ENCODE measurements at places on chromosomes 7 and 10. TPM values are rescaled to one million over a fixed set of nuclear protein-coding genes. Genes with fewer than 3 reads are reported as not detected.

PAPOLB gene
- 0.94 TPM for total RNA-seq

LLCFC1 gene
- total RNA-seq, result not detected

DKK1 gene
- total RNA-seq, result 4.5 TPM

WEE2 gene
- 0.16 TPM for total RNA-seq

MALRD1 gene
- total RNA-seq, result 3.6 TPM

TNS3 gene
- total RNA-seq, result 7.5 TPM

TDRD1 gene
- under 0.01 TPM for total RNA-seq

FAM131B gene
- 91.1 TPM for total RNA-seq

SLC26A3 gene
- not detected for total RNA-seq

DNA sequence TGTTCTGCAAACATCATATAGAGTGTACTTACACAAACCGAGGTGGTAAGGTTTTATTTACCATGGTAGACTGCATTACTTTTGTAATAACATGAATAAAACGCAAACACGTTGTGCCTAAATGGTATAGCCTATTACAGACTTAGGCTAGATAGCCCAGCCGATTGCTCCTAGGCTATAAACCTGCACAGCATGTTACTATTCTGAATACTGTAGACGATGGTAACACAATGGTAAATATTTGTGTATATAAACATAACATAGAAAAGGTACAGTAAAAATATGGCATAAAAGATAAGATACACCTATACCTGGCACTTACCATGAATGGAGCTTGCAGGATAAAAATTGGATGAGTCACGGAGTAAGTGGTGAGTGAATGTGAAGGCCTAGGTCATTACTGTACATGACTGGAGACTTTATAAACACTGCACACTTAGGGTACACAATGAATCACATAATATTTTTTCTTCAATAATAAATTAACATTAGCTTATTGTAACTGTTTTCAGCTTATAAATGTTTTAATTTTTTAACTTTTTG, 16.3 kb downstream of the AKR1D1 start:
- DNase-seq, result no peak

DNA sequence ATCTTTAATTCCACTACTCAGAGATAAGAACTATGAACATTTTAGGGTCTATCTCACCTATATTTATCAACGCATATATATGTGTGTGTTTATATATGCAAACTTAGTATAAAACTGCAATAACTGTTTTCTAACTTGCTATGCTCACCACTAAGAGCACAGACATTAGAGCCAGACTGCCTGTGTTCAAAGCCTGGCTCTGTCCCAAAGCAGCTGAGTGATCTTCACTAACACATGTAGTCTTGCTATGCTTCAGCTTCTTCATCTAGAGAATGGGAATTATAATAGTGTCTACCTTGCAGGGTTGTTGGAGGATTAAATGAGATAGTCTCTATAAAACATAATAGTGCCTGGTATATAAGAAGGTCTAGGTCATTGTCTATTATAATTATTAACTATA, 165.5 kb downstream of the MAGI2 start:
- no peak for DNase-seq

DNA sequence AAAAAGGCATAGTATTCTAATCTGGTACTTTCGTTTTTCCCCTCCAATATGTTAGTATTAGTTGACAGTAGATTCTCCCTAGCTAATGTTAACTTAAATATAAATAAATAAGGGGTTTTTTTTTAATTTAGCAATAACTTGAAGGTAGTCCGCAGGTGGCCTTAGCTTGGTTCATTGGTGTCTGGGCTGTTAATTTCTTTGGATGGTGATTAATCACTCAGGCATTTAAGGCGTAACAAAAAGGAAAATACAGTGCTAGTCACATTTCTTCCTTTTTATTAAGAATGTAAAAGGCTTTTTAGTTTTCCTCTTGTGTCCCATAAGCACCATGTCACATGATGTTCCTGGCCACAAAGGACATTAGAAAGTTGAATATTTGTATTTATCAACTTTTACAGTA, 161.0 kb upstream of the POT1 start:
- DNase-seq, result no peak

GRCh38 chr7:48350515-48350914, 179.3 kb downstream of the ABCA13 start:
- DNase-seq, result no peak

DNA sequence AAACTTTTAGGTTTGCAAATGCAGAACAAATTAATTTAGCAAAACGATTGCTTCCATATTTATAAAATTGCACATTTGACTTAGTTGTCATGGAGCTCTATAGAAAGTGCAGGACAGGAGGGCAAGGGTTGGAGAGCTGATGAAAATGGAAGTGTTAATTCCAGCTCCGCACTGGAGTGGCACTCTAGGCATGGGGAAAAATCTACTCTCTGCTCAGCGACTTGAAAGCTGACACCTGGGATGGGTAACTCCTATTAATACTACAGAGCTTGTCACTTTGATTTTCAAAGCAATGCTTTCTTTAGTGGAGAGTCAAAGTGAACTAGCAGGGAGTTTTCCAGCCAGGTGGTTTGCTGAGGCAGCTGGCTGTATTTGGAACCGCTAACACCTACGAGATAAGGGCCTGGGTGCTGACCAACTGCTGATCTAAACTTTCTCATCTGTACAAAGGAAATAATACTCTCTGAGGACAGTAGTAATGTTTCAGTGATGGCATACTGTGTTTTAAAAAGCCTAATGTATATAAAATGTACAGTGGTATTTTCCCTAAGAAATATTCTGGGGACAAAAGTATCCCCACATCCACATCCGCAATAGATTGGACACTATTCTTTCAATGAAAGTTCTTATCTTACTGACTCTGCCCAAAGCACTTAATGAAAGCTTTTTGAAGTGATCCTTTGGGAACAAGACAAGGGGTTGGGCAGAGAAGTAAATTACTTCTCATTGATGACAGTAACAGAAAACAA, 444.3 kb downstream of the GPAM start:
- DNase-seq, result no peak

GRCh38 chr10:102764470-102765161, 20.9 kb downstream of the WBP1L start:
- no peak for DNase-seq

- no peak for DNase-seq
Measured at GRCh38 chr7:142739923-142740492, 9.3 kb upstream of the PRSS1 start.

GRCh38 chr7:102132209-102132752, 154.4 kb upstream of the SH2B2 start:
- DNase-seq, result no peak

- DNase-seq, result no peak
Measured at GRCh38 chr10:20614911-20615310, 282.2 kb downstream of the NEBL start.

DNA sequence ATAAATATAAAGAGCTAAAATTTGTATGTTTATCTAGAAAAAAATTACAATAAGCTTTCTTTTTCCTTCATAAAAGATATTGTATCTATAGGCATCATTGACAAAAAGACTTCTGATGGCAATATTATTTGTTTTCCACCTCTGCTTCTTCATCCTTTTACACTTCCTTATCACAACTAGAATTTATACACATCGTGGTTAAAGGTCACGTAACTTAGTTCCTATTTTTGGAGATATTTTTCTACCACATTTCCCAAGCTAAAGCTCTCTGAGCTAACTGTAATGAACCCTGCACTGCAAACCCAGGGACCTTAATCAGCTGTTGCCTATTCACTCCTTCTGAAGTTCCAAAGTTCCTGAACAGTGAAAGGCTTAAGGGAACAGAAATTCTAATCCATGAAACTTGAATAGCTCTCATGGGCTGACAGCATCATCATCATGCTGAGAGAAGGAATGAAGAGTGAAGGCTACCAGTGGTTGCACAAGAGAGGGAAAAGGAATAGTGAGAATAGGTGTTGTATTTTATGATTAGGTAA, 106.1 kb upstream of the SLC13A1 start:
- DNase-seq, result no peak

DNA sequence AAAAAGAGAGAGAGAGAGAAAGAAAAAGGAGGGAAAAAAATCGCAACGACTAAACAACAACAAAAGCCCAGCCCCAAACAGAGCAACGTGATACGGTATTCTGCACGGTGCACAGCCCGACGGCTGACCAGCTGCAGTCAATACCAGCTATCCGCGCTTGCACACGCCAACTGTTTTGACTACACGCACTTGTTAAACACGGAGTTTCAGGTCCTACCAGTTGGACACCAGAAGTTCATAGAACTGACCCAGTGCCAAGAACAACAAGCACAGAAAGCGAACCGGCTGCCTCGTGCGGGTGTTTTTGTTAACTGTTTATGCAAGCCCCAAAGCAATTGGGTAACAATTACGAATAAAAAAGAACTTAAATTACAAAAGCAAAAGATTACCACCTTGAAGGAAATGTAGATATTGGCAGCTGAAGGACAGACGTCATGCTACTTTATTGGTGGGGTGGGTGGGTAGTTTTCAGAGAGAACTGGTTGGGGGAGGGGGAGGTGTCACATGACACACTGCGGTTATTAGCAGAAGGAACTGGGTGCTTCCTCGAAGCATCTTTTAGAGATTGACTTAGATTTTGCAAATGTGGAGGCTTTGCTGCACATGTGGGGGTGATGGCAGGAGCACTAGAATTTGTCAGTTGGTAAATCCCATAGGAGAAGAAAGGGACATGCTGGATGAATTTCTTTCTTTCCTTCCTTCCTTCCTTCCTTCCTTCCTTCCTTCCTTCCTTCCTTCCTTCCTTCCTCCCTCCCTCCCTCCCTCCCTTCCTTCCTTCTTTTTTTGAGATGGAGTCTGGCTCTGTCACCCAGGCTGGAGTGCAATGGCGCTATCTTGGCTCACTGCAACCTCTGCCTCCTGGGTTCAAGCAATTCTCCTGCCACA, 110.6 kb upstream of the EFCAB10 start:
- DNase-seq, result no peak

DNA sequence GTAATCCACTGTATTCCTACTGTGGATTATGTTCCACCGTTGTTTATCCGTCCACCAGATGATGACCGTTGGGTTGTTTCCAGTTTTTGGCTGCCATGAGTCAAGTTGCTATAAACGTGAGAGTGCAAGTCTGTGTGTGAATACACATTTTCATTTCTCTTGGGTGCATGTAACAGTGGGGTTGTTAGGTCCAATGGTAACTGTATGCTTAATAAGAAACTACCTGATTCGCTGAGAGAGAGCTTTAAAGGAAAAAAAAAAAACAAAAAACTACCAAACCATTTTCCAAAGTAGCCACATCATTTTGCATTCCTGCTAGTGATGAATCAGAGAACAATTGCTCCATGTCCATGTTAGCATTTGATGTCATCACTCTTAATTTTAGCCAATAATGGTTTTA, 15.9 kb downstream of the UBN2 start:
- no peak for DNase-seq

- DNase-seq, result no peak
Measured at GRCh38 chr10:28284126-28284525, 18.7 kb downstream of the MPP7 start.

DNA sequence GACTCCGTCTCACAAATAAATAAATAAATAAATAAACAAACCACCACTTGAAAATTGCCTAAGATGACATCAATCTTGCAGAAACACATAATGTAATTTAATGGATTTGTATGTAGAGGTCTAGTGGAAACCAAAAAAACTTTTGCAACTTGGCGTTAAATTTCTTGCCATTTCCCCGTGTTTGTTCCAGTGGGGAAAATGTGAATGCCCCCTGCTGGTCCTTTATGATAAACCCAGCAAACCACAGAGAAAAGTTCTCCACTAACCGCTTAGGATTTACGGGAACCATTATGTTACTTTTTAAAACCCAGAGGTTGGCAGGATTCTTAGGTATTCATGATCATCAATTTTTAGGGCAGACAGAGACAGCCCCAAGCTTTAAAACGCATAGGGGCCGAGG, 32.5 kb downstream of the LAMB4 start:
- no peak for DNase-seq

GRCh38 chr7:70634610-70635068, 497.3 kb upstream of the GALNT17 start:
- DNase-seq, result no peak

DNA sequence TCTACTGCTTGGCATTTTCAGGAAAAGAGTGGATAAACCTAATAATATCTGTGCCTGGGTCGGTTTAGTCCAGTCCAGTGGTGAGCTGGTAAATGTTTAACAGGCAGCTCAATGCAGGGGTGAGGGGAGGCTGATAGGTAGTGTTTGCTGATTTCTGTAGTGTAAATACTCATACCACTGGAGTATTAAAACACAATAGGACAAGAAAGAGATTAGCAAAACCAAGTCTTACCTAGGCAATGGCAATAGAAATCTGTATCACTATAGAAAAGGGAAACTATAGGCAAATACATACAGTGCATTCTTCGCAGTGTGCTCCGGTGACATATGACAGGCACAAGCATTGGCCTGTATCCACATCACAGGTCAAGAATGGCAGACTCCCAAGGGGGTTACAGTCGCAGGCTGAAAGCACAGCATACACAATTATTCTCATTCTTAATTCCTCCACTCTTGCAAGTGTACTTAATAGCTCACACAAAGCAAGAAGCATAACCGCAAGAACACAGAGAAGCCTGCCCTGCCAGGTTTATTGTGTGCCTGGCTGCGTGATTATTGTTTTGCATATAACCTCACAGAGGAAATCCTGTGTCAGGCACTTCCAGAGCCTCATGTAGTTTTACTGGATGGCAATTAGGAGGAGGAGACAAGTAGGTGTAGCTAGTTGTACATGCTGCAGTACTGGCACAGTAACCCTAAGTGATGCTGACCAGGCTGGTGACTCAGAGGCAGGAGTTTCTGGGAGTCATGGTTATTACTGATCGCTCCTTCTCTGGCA, 35.0 kb downstream of the LAMB4 start:
- DNase-seq, result no peak

DNA sequence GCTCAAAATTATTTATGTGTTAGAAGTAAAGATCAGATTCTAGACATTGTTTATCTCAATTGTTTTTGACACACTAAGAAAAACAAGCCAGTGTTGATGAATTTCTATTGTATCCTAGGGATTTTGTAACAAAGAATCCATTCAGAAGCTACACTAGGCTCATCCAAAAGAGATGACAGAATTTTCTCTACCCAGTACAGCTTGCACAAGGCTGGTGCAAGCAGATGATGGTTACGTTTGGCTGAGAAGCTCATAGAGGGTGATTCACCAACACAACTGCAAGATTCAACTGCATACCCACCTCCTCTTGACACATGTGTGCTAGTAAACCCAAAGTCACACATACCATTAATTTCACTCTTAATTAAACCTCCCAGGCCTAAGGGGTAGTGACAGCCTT, 20.8 kb downstream of the GRM3 start:
- peak; percentile 42 for DNase-seq

DNA sequence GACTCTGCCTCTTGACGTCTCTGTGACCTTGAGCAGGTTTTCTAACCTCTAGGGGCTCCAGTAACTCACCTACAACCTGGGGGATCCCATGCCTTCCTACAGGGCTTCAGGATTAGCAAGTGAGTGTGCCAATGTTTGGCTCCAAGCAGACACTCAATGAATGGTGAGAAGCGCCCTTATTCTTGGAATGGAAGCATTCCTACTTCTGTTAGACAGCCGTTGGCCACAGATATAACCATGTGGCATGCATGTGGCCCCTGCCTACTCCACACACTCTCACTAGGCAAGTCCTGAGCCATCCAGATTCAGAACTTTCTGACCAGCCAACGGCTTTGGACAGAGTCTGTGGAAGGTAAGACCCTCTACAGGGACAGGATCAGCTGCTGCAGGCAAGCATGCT, 108.9 kb upstream of the LYZL2 start:
- DNase-seq, result no peak

Data from occipital lobe (tissue), 3 donors.